AML-193 (cell line): ENCODE measurements at places on chromosomes 12 and 14.
A peak's percentile ranks its signal among the peaks of the same experiment; 100 is the strongest.

DNA sequence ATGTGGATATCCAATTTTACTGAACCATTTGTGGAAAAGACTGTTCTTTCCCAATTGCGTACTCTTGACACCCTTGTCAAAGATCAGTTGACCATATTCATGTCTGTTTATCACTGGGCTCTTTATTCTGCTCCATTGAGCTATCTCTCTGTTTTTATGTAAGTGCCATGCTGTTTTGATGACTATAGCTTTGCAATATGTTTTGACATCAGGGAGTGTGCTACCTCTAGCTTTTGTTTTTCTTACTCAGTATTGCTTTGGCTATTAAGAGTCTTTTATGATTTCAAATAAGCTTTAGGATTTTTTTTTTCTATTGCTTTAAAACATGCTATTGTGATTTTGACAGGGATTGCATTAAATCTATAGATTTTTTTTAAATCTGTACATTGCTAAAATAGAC is 194.3 kb downstream of the SNAPC1 start:
- DNase-seq = no peak

GRCh38 chr12:94586589-94587259 is 63.6 kb downstream of the TMCC3 start:
- DNase-seq = no peak

GRCh38 chr12:31874961-31875608 is 84.1 kb upstream of the RESF1 start:
- DNase-seq = peak; percentile 49

DNA sequence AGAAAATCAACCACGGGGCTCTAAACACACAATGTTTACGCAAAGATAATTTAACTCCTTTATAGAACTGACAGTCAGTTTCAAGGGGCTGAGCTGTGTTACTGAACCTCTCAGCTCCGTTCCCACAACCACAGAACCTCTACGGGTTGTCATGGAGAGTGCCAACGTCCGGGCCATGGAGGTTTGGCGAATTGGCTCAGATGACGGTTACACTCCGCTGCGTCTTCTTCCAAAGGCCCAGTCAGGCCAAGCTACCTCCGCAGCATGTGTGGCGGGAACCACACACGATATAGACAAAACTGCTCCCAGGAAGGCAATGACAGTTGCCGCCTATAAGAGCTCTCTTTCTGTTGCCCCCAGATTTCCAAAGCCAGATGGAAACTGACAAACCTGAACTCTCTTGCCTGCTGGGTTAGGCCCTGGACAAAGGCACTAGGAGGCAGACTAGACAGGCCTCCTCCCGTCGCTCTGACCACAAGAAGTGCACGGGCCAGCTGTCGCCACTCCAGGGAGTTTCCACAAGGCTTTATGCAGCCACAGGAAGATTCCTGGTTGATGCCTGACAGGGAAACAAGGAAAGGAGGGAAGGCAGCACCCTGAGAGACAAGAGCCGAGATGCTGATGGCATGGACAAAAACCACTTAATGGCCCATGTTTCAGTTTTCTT is 30.3 kb downstream of the CCDC88C start:
- DNase-seq = no peak

DNA sequence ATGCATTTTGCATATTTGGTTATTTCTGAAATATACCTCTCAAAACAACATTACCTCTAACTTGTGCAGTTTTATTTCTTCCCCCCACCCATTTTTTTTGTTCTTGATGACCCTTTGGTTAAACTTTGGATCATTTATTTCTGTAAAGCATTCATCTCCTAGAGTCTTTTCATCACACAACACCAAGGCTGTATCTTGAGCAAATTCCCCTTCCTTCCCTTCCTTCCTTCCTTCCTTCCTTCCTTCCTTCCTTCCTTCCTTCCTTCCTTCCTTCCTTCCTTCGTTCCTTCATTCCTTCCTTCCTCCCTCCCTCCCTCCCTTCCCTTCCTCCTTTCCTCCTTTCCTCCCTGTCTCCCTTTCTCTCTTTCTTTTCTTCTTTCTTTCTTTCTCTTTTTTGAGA is 43.8 kb upstream of the PPP1R12A start:
- no peak for DNase-seq

DNA sequence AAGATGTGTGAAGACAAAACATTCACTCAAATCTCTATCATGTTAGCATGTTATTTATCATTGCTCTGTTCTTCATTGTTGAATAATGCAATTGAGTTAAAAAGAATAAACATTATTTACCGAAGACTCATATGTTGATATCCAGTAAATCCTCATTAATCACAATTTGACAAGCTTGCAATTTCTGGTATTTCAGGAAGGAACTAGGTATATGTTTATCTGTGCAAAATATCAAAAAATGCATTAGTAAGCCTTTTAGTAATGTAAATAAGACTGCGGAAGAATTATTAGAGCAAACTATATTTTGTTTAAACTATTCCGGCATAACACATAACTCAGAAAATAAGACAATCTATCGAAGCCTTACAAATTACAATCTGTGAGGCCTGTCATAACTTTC is 222.7 kb upstream of the NOVA1 start:
- DNase-seq = no peak
